ENCODE measurements at places on chromosomes 3 and 15. TPM values are rescaled to one million over a fixed set of nuclear protein-coding genes. Genes with fewer than 3 reads are reported as not detected.

GRCh38 chr15:39719109-39719508 is 63.5 kb downstream of the FSIP1 start:
- DNase-seq: no peak

DNA sequence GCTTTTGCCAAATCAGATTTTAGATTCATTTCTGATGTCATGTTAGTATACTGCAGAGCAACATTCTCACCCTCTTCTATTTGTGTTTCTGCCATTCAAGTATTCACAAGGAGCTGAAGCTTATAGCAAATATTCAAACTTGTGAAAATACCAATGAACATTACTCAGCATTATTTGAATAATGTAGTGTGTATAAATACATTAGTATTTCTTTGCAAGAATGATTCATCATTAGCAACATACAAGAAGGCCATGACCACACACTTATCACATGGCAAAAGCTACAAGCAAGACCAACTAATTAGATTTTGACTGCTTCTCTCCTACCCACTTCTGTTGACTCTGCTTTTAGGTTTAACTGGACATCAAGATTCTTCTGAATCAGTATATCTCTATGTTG is 124.9 kb downstream of the IGSF11 start:
- DNase-seq: no peak

- peak; percentile 21 for DNase-seq
These were observed 55.0 kb upstream of the PRR23E start for GRCh38 chr3:127137757-127138536.

CCK gene
- 1.6 TPM for total RNA-seq

NR1D2 gene
- 19.6 TPM for total RNA-seq

Data from omental fat pad (tissue), 4 donors.